ENCODE measurements at places on chromosomes 4 and X.

DNA sequence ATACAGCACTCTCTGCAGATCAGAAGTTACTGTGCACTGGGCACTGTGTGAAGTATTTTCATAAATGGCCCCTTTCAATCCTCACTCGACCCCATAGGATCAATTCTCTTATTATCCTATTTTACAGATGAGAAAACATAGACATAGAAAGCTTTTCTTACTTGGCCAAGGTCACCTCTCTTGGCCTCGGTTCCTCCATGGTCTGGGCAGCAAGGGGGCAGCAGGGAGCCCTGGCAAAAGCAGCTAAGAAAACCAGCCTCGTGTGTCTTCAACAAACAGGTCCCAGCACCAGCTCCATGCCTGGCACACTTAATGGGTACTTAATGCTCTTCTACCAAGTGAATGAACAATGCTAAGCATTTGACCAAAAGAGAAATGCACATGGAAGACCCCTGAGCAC, 34.4 kb downstream of the BST1 start:
- DNase-seq = no peak

GRCh38 chr4:98383431-98384106, 122.4 kb downstream of the RAP1GDS1 start:
- DNase-seq = no peak

DNA sequence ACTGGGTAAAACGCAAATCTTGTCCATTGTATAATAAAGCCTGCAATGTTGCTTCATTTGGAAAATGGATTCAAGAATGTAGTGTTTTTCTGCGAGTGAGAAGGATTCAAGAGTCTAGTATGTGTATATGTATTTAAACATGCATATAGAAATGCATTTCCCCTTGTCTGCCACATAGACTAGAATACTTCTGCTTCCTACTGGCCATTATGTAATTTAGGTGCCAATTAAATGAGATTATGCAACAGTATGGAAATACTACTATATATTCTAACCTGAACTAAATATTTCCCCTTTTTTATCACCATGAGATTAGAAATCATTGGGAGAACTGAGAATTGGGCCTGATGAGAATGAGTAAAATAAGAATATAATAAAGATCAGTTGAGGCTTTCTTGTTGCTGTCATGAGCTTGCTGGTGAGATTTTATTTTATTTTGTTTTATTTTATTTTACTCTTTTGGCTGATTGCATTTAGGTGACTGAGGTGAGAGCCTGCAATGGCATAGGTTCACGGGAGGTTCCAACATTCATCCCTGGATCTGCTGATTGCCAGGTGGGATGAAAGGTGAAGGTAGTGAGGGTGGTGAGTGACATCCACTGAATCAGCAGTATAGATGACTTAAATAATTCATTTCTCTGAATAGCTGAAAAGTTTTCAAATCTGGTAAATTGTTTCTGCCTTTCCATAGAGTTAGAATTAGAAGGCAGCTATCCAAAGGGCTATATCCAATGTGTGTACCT, 95.6 kb upstream of the SLC4A4 start:
- no peak for DNase-seq

- no peak for DNase-seq
Measured at GRCh38 chr4:40608628-40609027, 21.0 kb downstream of the RBM47 start.

GRCh38 chr4:47926667-47927258, 12.4 kb upstream of the NFXL1 start:
- DNase-seq = peak; percentile 67

DNA sequence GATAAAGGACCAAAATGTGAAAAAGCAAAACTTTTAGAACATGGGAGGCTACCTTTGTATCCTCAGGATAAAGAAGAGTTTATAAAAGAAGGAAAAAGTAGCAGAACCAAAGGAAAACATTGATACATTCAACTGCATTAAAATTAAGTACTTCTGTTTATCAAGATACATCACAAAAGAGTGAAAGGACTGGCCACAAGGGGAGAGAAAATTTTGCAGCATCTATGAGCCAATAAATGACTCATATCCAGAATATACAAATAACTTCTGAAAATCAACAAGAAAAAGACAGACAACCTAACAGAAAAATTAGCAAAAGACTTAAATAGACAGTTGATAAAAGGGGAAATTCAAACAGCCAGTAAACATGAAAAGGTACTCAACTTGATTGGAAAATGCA, 177.1 kb downstream of the RBMX2 start:
- no peak for DNase-seq

GRCh38 chr4:122764821-122765215, 32.3 kb downstream of the BBS12 start:
- DNase-seq = no peak

DNA sequence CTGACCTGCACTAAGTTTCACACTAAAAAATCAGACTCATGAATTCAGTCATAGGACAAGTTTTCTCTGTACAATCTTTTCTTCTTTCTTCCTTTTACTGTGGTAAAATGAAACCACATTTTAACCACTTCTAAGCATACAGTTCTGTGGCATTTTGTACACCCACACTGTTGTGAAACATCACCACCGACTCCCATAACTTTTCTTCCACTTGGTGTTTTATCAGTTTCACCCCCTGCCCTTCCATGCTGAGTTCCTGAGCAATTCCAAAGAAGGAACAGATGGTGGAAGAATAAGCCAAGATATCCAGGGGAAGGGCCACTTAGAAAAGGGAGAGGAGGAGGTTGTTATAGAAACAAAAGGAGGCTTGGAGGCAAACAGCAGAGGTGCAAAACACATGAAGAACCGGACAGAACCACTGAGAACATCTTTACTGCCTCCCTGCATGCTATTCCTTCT, 22.6 kb downstream of the SLC25A4 start:
- DNase-seq = no peak

- DNase-seq = no peak
Measured at GRCh38 chr4:161573836-161574235, 590.0 kb downstream of the FSTL5 start.

GRCh38 chr4:10098780-10099160, 17.8 kb downstream of the WDR1 start:
- no peak for DNase-seq

GRCh38 chrX:13093529-13094140, 49.2 kb upstream of the FAM9C start:
- no peak for DNase-seq

GRCh38 chr4:176054942-176055341, 10.7 kb upstream of the WDR17 start:
- DNase-seq = no peak

GRCh38 chrX:138026211-138026610, 460.3 kb downstream of the ZIC3 start:
- no peak for DNase-seq

GRCh38 chr4:1036095-1036494, 24.7 kb downstream of the FGFRL1 start:
- DNase-seq = no peak

GRCh38 chr4:37073226-37073840, 171.2 kb upstream of the NWD2 start:
- DNase-seq = no peak

DNA sequence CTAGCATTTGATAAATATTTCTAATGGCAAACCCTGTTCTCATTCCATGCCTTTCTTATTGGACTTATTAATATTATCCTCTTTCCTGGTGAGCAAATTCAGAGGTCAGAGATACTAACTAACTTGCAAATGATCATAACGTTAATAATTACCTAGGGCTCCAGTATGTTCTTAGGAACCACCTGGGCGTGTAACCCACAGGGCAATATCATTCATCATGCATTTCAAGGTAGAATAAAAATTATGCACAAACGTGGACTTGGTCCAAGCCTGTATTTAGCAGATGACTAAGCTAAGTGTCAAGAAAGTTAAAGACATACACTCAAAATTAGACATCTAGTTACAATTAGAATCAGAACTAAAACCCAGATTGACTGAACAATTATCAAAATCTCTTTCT, 850.1 kb downstream of the TRIML1 start:
- DNase-seq = no peak

DNA sequence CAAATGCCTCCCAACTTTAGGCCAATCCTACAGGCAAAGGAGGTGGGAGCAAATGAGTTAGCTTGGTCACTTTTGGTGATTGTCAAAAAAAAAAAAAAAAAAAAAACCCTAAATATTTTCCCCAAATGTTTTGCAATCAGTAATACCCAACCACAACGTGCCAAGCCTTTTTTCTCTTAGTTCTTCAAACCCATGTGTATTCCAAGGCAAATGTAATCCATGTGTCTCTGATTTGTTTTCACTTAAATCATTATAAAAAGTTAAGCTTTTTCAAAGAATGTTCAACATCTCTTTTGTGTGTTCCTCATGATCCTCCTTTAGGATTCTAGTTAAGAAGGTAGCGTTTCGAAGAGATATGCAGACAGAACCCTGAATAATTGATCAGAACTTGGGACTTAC, 328.4 kb downstream of the PAPSS1 start:
- DNase-seq = no peak

DNA sequence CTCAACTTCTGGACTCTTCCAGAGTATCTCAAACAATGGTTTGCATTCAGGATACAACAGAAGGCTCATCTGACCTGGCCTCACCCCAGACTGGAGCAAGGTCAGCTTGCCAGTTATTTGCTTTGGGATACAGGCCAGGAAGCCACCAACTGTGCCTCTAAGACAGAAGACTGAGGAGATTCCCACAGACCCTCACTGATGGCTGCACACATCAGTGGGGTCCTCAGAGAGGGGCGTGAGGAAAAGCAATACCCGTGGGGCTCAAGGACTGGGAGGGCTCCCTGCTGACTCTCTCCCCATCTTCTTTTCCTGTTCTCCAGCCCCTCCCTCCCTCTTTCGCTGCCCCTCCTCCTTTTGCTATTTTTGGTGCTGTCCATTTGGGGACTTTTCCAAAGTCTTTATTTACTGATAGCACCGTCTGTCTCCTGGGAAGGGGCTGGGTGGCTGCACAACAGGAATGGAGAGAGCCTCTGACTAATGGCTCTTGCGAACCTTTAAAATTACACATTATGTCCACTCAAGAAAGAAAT, 23.2 kb downstream of the RELL1 start:
- no peak for DNase-seq

DNA sequence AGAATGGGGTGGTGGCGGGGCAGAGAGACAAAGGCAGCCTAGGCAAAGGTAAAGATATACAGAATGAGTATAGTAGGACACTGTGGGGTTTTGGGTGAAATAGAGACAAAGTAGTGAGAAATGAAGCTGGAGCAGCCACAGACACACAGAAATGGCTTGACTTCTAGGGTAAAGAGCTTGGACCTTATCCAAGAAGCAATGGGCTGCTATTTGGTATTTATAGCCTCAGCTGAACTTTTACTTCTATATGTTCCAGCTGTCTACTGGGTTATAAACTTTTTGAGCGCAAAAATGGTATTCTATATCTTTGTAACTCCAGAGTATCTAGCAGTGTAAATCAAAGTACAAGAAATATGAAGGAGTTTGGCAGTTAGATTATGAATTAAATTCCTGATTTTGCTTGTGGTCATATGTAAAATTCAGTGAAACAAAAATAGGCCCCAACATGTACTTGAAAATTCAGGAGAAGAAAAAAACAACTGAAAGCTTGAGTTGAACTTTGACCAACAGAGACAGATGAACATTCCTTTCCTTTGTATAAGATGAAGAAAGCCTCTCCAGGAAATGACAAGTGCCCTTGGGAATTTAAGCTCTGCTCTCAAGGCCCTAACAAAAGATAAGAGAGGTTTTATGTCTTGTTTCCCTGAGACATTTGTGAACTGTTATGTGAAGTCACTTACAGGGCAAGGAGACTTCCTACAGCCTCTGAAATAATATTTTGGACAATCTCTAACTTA, 354.1 kb downstream of the CHIC1 start:
- no peak for DNase-seq

- DNase-seq = no peak
Measured at GRCh38 chr4:88911246-88912212, 145.5 kb downstream of the FAM13A start.

GRCh38 chr4:171714791-171715454, 98.3 kb upstream of the GALNTL6 start:
- DNase-seq = no peak

DNA sequence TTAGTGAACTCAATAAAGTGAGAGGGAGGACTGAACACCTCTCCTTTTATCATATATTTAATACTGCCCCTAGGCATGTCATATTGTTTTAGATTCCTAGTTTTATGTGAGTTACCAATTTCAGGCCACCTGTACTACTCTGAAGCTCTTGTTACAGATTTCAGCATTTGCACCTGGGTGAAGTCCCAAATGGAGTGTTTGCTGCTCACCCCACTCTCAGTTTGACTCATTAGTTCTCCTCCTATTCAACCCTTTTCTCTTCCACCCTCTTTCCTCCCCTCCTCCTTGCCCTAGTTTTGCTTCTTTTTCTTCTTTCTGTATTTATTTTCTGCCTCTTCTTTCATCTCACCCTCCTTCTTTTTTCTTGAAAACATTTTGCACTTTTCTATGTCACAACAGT, 1852.2 kb upstream of the IGFBP7 start:
- DNase-seq = no peak

- DNase-seq = no peak
Measured at GRCh38 chrX:1252861-1253260, 15.8 kb upstream of the CSF2RA start.

- no peak for DNase-seq
Measured at GRCh38 chr4:139209470-139210063, 32.5 kb upstream of the ELF2 start.

GRCh38 chr4:7658341-7659204, 223.8 kb upstream of the PSAPL1 start:
- DNase-seq = no peak

- DNase-seq = peak; percentile 52
Measured at GRCh38 chr4:7285244-7286094, 93.1 kb downstream of the SORCS2 start.

GRCh38 chr4:141711211-141711610, 74.8 kb downstream of the IL15 start:
- DNase-seq = peak; percentile 6

- no peak for DNase-seq
Measured at GRCh38 chr4:110034026-110034393, 121.3 kb downstream of the EGF start.

DNA sequence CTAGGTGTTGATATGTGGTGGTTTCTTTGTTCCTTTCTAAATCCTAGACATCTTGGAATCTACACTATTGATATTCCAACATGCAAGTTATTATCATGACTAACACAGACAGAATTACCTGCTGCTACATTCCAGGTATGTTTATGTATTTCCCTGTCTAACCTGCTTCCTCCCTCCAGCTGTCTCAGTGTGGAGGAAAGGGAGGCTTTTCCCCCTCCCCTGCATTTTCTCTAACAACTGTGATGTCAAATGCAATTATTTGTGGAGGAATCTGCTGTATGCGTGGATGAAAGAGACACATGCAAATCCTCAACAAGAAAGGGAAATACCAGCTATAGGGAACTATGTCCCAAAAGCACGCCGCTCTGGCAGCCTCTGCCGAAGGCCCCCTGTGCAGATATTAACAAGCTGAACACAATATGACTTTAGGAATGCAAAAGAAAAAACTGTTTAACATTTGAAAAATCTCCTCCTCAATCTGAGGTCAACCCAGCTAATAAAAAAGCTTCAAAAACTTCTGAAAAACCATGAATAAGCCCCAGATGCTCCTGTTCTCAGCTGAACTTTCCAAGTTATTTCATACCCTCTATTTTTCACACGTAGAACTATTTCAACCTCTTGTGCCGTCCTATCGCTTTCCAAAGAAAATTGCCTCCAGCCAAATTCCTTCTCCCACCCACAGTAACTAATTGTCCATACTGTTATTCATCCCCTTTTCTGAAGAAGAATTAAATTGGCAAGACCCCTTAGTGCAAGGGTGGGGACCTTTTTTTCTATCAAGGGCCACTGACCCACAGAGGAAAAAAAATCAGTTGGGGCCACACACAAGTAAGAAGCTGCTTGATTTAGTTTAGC, 225.1 kb upstream of the GPC4 start:
- DNase-seq = no peak
